Right ventricle myocardium superior (tissue), 1 donor: ENCODE measurements at places on chromosomes 3 and 15. TPM values are rescaled to one million over a fixed set of nuclear protein-coding genes. Genes with fewer than 3 reads are reported as not detected.

The FHIT gene
- 21.5 TPM for total RNA-seq

The FBXL2 gene
- 1.3 TPM for total RNA-seq

The APBA2 gene
- total RNA-seq = 1.9 TPM

DNA sequence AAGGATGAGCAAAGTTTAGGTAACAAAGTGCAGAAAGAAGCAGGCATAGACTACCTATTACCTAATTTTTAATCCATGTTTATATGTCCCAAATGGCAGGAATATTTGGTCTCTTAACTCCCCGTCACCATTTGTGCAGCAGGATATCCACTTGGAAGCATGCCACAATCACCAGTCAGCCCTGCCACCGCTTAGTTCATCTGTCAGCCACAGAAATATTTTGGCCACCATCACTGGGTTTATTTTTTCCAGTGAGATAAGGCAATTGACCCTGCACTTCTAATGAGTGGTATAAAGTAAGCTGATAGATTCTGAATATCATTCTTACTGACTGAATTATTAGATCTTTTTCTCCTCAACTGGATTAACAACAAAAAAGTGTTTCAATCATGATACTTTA, 152.9 kb upstream of the SOX2 start:
- DNase-seq = peak; percentile 44

The SPG11 gene
- total RNA-seq = 43.8 TPM
